Tracheal epithelial cell (primary cell): ENCODE measurements at places on chromosomes 2 and 18. TPM values are rescaled to one million over a fixed set of nuclear protein-coding genes. Genes with fewer than 3 reads are reported as not detected.

TIA1 gene
- total RNA-seq: 34.1 and 42.9 TPM in 2 replicates

ACTR1B gene
- total RNA-seq: 40.7 and 70.1 TPM in 2 replicates

OTOF gene
- under 0.01 TPM in 1 of 2 replicates, not detected in the other for total RNA-seq

CIB4 gene
- total RNA-seq: not detected in 2 replicates

LOXHD1 gene
- total RNA-seq: not detected in 2 replicates

CELF4 gene
- total RNA-seq: not detected in 2 replicates

CCDC74B gene
- total RNA-seq: 1.4 and 2.3 TPM in 2 replicates

PDE1A gene
- total RNA-seq: 0.64 and 0.72 TPM in 2 replicates

SALL3 gene
- total RNA-seq: not detected in 2 replicates

GREB1 gene
- 0.21 and 0.24 TPM in 2 replicates for total RNA-seq

CABLES1 gene
- 0.21 and 1.7 TPM in 2 replicates for total RNA-seq

SLC23A3 gene
- total RNA-seq: 0.43 and 0.48 TPM in 2 replicates

HJURP gene
- total RNA-seq: 0.85 and 2.2 TPM in 2 replicates

SLC66A3 gene
- 40.5 and 44.1 TPM in 2 replicates for total RNA-seq

TMEM131 gene
- 18.8 and 19.8 TPM in 2 replicates for total RNA-seq

MCM6 gene
- total RNA-seq: 5.1 and 6.0 TPM in 2 replicates

ST6GAL2 gene
- total RNA-seq: under 0.01 TPM in 1 of 2 replicates, not detected in the other

TMEM163 gene
- 0.72 TPM in 1 of 2 replicates, not detected in the other for total RNA-seq

POLE4 gene
- 12.4 and 14.5 TPM in 2 replicates for total RNA-seq

SKA1 gene
- 0.85 and 1.2 TPM in 2 replicates for total RNA-seq

SERPINB10 gene
- 1.3 and 4.8 TPM in 2 replicates for total RNA-seq

NOL4 gene
- under 0.01 TPM in 1 of 2 replicates, not detected in the other for total RNA-seq

OST4 gene
- 308 and 345 TPM in 2 replicates for total RNA-seq

DAPL1 gene
- 0.24 TPM in 1 of 2 replicates, not detected in the other for total RNA-seq

RND3 gene
- total RNA-seq: 100.0 and 308 TPM in 2 replicates

CCDC93 gene
- total RNA-seq: 15.8 and 22.2 TPM in 2 replicates

TRMT61B gene
- total RNA-seq: 9.2 and 18.1 TPM in 2 replicates

UPP2 gene
- total RNA-seq: not detected in 2 replicates

SLC19A3 gene
- total RNA-seq: 0.48 TPM in 1 of 2 replicates, not detected in the other

ADD2 gene
- 0.24 TPM in 1 of 2 replicates, not detected in the other for total RNA-seq

PID1 gene
- total RNA-seq: 4.3 and 5.8 TPM in 2 replicates

MTX2 gene
- total RNA-seq: 27.1 and 29.2 TPM in 2 replicates

POTEF gene
- total RNA-seq: not detected in 2 replicates

UGT1A10 gene
- total RNA-seq: not detected in 2 replicates

CNTNAP5 gene
- not detected in 2 replicates for total RNA-seq

POTEI gene
- total RNA-seq: not detected in 2 replicates

FLACC1 gene
- not detected in 2 replicates for total RNA-seq

TSPYL6 gene
- total RNA-seq: not detected in 2 replicates

SERPINB4 gene
- 8.1 and 10.8 TPM in 2 replicates for total RNA-seq

HSPD1 gene
- 257 and 406 TPM in 2 replicates for total RNA-seq

SKOR2 gene
- total RNA-seq: not detected in 2 replicates

AOX1 gene
- total RNA-seq: 4.7 and 15.7 TPM in 2 replicates

ONECUT2 gene
- total RNA-seq: under 0.01 TPM in 1 of 2 replicates, not detected in the other

ERBB4 gene
- under 0.01 and 0.24 TPM in 2 replicates for total RNA-seq

NEURL3 gene
- total RNA-seq: 6.3 TPM in 1 of 2 replicates, not detected in the other

SLC1A4 gene
- 14.7 and 27.1 TPM in 2 replicates for total RNA-seq

EGR4 gene
- total RNA-seq: not detected in 2 replicates

CLEC4F gene
- not detected in 2 replicates for total RNA-seq

RAMP1 gene
- total RNA-seq: 4.9 and 5.5 TPM in 2 replicates
